Tibial artery (tissue), 4 donors: ENCODE measurements at places on chromosomes 3 and 15.
A peak's percentile ranks its signal among the peaks of the same experiment; 100 is the strongest.

DNA sequence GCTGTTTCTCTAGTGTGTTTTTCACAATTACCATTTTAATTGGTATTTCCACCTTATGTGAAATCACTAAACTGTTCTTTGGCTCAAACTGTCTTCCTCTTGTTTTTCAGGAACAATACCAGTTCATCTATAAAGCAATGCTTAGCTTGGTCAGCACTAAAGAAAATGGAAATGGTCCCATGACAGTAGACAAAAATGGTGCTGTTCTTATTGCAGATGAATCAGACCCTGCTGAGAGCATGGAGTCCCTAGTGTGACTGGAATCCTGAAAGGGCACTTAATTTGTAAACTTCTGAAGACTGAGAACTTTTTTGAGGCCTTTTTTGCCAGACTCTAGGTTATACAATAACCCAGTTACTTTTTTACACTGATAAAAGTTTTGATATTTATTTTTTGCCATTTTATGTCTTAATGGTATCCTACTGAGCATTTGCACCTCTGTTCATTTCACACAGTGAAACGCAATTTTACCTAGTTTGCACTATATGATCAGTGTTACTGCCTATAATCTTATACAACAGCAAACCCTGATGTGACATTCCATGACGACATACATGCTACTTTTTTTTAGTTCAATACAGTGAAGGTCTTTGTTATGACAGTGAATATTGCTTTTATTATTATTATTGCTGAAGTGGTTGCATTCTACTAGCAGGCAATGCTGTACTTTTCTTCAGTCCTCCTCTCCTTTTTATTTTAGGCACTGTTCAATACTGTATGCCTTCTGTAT lies 80.1 kb downstream of the FEZF2 start:
- H3K4me1 ChIP-seq = no peaks in the 10 kb centered on the region
- no peaks in the 10 kb centered on the region for H3K27me3 ChIP-seq

DNA sequence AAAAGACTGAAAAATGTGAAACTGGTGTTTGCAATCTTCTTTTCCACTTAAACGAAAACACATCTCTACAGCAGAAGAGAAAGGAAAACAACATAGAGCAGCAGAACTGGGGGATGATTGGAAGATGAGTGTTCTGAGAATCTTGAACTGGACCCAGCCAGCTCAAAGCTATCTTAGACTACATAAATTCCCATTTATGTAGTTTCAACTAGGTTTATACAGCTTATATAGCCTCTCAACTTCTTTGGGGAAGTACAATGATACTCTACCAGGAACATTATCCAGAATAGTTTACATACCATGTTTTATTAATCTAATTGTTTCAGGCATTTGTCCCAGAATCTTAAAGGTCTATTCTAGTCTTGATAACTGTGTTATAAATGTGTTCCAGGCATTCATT lies 658.2 kb upstream of the LMCD1 start:
- DNase-seq = no peak
- H3K27ac ChIP-seq = no peak overlapping the region
- no peak overlapping the region for H3K4me3 ChIP-seq
- no peaks in the 10 kb centered on the region for H3K4me1 ChIP-seq
- no peaks in the 10 kb centered on the region for H3K36me3 ChIP-seq
- H3K27me3 ChIP-seq = no peaks in the 10 kb centered on the region

GRCh38 chr15:60006873-60007272 lies 2.8 kb downstream of the FOXB1 start:
- H3K4me3 ChIP-seq = no peak overlapping the region
- no peak overlapping the region for H3K27ac ChIP-seq
- no peaks in the 10 kb centered on the region for H3K27me3 ChIP-seq

- H3K27me3 ChIP-seq = no peaks in the 10 kb centered on the region
- no peak for DNase-seq
- H3K4me1 ChIP-seq = peaks cover 3% of the 10 kb centered on the region
- no peak overlapping the region for H3K4me3 ChIP-seq
- H3K27ac ChIP-seq = no peak overlapping the region
These were observed 25.2 kb downstream of the ATP6V1A start for GRCh38 chr3:113771993-113772392.

- H3K27ac ChIP-seq = no peak overlapping the region
- no peaks in the 10 kb centered on the region for H3K4me1 ChIP-seq
- no peaks in the 10 kb centered on the region for H3K27me3 ChIP-seq
- no peak overlapping the region for H3K4me3 ChIP-seq
- no peaks in the 10 kb centered on the region for H3K36me3 ChIP-seq
These were observed 5.3 kb upstream of the ZNF770 start for GRCh38 chr15:34993412-34993811.

DNA sequence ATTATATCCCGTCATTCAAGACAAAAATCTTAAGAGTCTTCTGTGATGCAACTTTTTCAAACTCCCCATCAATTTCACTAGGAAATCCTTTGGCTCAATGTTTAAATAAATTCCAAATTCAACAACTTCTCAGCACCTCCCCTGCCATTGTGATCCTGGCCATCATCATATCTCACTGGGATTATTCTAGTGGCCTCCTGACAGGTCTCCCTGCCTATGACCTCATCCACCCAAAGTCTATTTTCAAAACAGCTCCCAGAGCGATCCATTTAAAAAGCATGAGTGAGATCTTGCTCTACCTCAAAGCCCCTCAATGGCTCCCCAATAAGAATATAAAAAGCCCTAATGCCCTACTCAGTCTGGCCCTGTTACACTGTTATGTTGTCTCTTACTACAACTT lies 293.2 kb downstream of the FOXP1 start:
- no peak for DNase-seq
- H3K4me3 ChIP-seq = no peak overlapping the region
- no peaks in the 10 kb centered on the region for H3K36me3 ChIP-seq
- H3K4me1 ChIP-seq = no peaks in the 10 kb centered on the region
- no peaks in the 10 kb centered on the region for H3K27me3 ChIP-seq
- H3K27ac ChIP-seq = no peak overlapping the region

GRCh38 chr3:76864355-76864754 lies 175.5 kb upstream of the ROBO2 start:
- H3K4me1 ChIP-seq = no peaks in the 10 kb centered on the region
- no peaks in the 10 kb centered on the region for H3K36me3 ChIP-seq

DNA sequence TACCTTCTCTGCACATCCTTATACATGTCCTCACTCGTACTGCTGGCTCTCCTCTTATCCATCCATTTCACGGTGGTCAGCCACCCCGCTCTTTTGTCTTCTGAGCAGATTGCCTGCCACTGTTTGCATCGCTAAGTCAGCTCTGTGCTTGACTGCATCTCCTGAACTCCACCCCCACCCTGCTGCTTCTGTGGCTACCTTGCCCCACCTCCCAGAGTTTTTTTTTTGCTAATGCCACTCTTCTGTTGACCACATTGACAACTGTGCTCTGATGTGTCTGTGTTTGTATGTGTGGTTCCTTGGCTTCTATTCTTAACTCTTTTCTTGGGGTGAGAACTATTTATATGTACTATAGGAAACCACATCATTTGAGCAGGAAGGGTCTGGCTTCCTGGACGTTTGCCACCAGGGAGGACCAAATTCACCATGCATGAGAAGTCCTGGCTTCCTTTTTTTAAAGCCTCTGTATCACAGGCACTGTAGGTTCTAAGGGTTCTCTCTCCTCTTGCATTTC lies 12.8 kb upstream of the MTMR10 start:
- H3K4me3 ChIP-seq = no peak overlapping the region
- no peak overlapping the region for H3K27ac ChIP-seq
- peaks cover 3% of the 10 kb centered on the region for H3K4me1 ChIP-seq
- no peak for DNase-seq

GRCh38 chr3:39141171-39141995 lies 12.0 kb downstream of the CSRNP1 start:
- no peak overlapping the region for H3K4me3 ChIP-seq
- peaks cover 84% of the 10 kb centered on the region for H3K36me3 ChIP-seq
- H3K27me3 ChIP-seq = no peaks in the 10 kb centered on the region
- DNase-seq = peak; percentile 20
- peak overlapping the region; percentile 61 for H3K27ac ChIP-seq

DNA sequence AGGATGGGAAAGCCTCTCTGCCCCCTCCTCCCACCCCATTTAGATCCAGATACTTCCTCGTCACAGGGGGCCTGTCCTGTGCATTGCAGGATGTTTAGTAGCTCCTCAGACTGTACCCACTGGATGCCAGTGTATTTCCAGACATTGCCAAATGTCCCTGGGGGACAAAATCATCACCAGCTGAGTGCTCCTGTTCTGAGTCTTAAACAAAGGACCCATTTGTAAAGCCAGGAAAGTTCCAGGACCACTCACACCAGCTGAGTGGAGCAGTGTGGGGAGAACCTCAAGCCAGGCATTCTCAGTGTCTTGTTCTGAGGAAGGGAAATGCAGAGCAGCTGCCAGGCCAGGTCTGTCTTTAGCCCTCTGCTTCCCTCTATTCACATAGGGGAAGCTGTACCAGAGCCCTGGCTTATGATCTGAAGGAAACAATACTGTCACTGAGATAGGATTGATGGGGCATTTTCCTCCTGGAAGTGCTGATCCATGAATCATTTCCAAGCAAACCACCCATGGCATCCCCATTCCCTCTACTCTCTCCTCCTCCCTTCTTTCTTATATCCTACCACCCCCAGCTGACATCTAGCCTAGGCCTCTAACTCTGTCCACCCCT lies 67.4 kb upstream of the MEX3B start:
- H3K36me3 ChIP-seq = no peaks in the 10 kb centered on the region
- no peaks in the 10 kb centered on the region for H3K4me1 ChIP-seq
- no peak overlapping the region for H3K27ac ChIP-seq
- H3K4me3 ChIP-seq = no peak overlapping the region
- DNase-seq = no peak

GRCh38 chr3:50324351-50325112 lies 2.0 kb upstream of the HYAL2 start:
- H3K4me1 ChIP-seq = peaks cover 30% of the 10 kb centered on the region
- no peak overlapping the region for H3K4me3 ChIP-seq
- peak; percentile 73 for DNase-seq
- peaks cover 7% of the 10 kb centered on the region for H3K36me3 ChIP-seq

GRCh38 chr3:158539414-158540014 lies 31.5 kb upstream of the MLF1 start:
- DNase-seq = no peak
- no peak overlapping the region for H3K4me3 ChIP-seq
- no peaks in the 10 kb centered on the region for H3K36me3 ChIP-seq
- H3K27ac ChIP-seq = no peak overlapping the region
- H3K4me1 ChIP-seq = no peaks in the 10 kb centered on the region
- H3K27me3 ChIP-seq = no peaks in the 10 kb centered on the region

- H3K4me3 ChIP-seq = no peak overlapping the region
- H3K27me3 ChIP-seq = no peaks in the 10 kb centered on the region
- H3K4me1 ChIP-seq = no peaks in the 10 kb centered on the region
- H3K36me3 ChIP-seq = peaks cover 41% of the 10 kb centered on the region
- no peak overlapping the region for H3K27ac ChIP-seq
These were observed 13.8 kb downstream of the EIF3J start for GRCh38 chr15:44550734-44551133.

DNA sequence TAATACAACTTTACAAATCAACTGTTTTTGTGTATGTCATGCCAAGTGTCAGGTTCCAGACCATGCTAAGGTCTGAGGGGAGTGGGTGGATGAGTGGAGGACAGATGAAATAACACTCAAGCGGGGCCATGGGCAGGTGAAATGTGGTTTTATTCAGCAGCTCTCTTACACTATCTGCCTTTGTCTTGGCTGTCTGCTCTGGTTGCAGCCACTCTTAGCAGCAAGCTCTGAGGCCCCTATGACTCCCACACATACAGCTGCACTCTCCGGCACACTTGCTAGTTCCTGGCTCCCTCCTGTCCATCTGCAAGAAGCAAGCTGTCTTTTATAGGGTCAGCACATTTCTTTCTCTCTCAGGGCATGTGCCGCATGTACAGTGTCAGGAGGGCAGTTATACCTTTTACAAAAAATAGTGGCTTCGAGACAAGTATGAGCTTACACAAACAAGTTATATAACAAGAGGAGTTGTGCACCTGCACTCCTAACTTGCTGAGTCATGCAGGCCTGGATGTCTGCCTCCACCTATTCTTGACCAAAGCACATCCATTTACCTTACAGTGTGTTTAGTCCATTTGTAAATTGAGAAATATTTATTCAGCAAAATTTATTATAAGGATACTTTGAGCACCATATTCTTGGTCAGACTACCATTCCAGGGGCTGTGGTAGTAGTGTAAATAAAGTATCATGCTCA lies 683.7 kb upstream of the CBLB start:
- DNase-seq = no peak
- no peak overlapping the region for H3K4me3 ChIP-seq
- H3K27me3 ChIP-seq = no peaks in the 10 kb centered on the region
- H3K36me3 ChIP-seq = no peaks in the 10 kb centered on the region
- no peak overlapping the region for H3K27ac ChIP-seq

DNA sequence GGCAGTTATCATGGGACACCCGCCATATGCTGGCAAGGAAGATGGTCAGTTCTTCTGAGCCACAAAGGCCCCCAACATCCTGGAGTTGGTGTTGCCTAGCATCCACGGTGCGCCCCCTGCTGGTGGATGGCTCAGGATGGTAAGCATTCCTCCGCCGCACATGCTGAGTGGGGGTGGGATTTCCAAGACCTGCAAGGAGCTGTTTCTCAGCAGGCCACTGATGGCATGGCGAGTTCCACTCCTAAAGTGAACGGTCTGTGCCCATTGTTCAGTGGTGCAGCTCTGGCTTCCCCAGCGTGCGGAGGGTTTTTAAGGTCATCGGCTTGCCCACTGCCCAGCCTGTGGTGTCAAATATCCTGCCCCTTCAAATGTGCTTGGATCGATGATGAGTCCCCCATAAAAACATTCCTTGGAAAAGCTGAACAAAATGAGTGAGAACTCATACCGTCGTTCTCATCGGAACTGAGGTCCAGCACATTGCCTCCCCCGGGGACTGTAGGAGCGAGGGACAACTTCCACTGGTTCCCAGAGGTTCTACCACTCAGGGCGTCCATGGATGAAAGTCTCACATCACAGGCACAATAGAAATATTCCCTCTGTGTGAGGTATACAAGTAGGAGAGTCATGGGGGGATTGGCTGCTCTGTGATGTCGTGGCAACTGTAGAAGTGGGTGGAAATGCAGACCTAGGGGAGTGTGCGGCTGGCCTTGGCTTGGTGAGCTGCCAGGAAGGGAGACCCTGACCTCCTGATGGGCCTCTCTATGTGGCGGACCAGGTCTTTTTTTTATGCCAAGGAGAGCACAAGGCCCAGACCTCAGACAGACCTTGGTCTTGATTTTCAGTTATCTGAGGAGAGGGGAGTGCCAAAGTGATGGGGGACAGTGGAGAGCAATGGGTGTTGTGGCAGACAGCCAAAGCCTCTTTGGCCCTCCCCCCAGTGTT lies 102.0 kb downstream of the SNRPN start:
- no peak overlapping the region for H3K4me3 ChIP-seq
- no peaks in the 10 kb centered on the region for H3K4me1 ChIP-seq
- no peaks in the 10 kb centered on the region for H3K27me3 ChIP-seq

DNA sequence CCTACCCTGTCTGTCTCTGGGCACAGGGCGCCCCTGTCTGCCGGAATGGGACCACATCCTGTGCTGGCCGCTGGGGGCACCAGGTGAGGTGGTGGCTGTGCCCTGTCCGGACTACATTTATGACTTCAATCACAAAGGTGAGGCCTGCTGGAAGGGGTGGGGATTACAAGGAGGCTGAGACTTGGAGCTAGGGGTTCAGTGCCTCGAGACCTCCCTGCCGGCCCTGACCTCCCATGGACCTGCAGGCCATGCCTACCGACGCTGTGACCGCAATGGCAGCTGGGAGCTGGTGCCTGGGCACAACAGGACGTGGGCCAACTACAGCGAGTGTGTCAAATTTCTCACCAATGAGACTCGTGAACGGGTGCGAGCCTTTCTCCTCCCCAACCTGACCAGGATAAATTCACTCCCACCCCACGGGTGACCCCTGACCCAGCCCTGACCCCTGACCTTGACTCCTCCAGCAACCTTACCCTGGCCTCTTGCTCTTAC lies 20.4 kb downstream of the PTH1R start:
- no peaks in the 10 kb centered on the region for H3K27me3 ChIP-seq
- peaks cover 41% of the 10 kb centered on the region for H3K4me1 ChIP-seq

GRCh38 chr3:194527726-194528125 lies 40.9 kb upstream of the ATP13A3 start:
- H3K27ac ChIP-seq = no peak overlapping the region
- no peak overlapping the region for H3K4me3 ChIP-seq
- no peak for DNase-seq
- H3K36me3 ChIP-seq = no peaks in the 10 kb centered on the region
- H3K27me3 ChIP-seq = no peaks in the 10 kb centered on the region
